ENCODE measurements at places on chromosomes 5 and 9.

DNA sequence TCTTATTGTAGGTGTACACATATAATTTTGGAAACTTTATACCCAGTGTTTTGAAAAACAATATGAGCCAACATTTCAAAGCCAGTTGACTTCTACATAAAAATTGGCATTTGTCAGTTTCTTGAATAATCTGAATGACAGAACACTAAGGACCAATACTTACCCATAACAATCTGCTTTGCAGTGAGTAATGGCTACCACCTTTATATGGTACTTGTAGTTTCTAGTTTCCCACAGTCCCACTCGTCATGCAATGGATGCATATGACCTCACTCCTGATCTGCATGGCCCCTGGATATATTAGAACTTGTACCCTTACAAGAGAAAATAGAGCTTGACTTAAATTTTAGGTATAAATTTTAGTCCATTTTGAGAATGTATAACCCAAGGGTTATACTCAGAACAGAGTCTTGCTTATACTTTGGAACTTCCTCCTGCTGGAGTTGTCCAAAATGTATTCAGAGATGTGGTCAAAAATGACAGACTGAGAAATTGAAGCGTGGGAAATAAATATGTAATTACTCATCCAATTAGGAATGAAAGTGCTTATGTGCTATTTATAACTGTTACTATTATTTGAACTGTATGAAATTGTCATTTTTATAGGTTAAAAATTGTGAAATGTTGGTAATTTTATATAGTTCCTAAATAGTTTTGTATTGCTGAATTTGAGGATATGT is 19.5 kb downstream of the XRCC4 start:
- no peak for DNase-seq

DNA sequence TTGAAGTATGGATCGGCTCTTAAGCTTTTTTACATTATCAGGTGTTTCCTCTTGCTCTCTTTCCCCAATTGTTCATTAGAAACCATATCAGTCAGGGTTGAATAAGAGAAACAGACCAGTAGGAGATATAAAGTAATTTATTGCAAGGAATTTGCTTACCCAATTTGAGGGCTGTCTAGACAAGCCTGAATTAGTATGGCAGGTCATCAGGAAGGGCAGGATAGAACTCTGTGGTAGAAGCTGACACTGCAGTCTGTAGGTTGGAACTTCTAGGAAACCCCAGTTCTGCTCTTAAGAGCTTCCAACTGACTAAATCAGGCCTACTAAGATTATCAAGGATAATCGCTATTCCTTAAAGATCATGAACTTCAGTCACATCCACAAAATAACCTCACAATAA is 24.3 kb downstream of the ISOC1 start:
- DNase-seq = no peak

GRCh38 chr9:12878351-12878978 is 103.6 kb downstream of the LURAP1L start:
- no peak for DNase-seq

DNA sequence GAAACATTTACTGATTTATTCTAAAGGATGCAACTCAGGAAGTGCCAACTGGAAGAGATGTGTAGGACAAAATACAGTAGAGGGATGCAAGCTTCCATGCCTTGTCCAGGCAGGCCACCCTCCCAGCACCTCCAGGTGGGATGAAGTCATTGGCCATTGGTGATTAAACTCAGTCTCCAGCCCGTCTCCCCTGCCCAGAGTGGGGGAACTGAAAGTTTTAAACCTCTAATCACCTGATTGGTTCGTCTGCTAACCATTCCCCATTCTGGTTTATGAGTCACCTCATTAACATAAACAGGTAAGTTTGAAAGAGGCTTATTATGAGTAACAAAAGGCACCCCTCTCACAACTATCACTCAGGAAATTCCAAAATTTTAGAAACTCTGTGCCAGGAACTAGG is 8.1 kb downstream of the TNFAIP8 start:
- DNase-seq = no peak

DNA sequence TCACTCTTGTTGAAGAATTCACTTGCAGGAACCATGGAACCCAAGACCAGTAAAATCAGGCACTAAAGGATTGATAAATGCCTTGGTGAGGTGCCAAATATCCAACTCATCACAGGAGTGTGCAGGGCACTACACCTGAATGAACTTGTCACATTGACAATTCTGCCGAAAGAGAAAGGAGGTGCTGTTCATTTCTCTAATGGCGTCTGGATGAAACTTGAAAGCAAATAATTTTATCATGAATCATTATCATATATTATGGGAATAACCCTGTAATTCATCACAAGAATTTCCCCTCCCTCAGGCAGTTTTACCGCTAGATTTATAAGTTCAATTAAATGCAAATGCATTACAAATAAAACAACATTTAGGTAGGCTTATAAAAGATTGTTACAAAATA is 360.0 kb downstream of the GLIS3 start:
- no peak for DNase-seq

DNA sequence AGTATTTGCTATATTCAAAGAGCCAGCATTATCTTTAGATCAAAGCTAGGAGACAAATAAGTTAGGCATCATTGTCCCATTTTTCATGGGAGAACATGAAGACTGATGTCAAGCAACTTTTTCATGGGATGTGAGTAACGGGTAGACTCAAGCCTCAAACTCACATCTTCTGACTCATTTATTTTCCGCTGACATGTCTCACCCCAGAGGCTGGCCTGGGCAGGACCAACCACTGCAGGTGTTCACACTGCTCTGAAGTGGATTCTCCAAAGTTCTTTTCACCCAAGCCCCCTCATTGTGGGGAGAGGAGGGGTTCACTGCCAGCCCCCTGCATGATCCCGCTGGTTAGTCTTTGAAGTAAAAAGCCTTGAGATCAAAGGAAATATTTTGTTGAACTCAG is 34.9 kb upstream of the BASP1 start:
- no peak for DNase-seq

GRCh38 chr9:136379891-136380290 is 6.4 kb upstream of the CARD9 start:
- no peak for DNase-seq

DNA sequence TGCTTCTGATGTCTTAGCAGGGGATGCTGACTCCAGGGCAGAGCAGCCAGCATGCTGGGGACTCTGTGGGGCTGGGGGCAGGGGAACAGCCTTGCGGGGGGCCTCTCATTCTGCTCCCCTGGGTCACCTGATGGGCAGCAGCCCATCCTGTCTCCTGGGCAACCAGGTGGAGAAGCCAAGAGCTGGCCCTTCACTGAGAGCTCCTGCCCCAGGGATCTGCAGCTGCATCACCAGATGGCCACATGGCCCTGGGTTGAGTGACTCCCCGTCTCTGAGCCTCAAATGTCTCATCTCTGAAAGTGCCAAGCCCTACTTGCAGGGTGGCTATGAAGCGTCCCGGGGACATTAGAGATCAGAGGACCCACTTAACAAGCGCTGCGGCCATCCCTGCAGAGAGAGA is 49.1 kb downstream of the LRSAM1 start:
- no peak for DNase-seq

DNA sequence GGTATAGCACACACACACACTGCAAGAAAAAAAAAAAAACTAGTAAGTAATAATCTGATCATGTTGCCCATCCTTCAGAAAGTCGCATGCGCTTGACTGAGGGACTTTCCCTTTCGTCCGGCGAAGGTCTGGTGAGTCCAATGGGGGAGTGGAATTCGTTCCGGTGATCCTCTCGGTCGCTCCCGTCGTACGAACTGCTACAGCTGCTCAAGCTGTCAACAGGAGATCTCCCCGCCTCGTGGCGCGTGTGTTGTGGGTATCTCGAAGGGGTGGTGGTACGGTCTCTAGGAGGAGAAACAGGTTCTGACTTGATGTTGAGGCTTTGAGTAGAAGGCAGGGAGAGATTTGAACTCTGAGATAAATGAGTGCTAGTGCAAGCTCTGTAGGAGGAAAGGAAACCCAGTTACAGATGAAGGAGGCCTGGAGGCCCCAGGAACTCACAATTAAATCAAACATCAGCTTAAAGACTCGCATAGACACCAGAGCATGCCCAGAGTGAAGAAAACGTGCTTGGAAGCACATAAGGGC is 160.4 kb downstream of the MEF2C start:
- DNase-seq = no peak

GRCh38 chr9:126128494-126129142 is 198.0 kb upstream of the MVB12B start:
- DNase-seq = no peak

DNA sequence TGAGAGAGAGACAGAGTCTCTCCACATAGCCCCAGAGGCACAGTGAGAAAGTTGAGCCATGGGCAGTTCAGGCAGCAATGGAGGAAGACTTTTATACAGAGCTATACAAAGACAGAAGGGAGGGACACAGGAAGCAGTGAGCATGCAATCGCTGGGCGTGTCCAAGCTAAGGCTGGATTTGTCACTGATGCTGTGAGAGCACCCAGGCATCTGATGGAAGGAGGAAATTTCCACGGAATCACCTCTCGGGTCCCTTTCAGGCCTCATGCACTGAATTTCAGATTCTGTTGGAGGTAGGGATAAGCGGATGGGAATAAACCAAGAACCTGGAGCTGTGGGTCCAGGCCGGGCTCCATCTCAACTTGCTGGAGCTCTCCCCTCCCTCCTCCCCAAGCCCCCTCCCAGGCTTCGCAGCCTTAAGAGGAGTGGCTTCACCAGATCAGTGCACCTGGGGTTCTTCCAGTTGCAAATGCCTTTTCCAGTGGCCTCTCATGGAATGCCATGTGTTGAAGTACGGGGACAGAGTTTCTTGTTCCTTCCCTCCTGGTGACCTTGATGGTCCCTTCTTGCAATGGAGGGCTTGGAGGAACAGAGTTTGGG is 114.8 kb upstream of the ALDH1B1 start:
- DNase-seq = no peak

DNA sequence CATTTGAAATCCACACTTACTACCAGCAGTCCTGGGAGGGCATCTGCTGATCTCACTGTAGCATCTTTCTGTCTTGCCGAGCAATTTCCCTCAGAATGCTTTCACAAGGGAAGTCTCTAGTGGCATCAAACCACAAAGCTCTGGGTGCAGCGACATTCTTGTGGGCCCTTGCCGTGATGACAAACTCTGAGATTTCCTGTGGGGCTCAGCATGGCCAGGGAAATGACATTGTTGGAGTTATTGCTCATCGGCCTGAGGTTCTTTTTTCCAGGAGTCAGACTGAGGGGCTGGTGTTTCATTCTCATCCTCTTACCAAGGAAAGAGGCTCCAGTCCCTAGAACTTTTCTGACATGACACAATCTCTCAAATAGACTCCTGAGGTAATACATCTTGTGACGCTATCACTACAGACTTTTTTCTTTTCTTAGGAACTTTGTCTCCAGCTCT is 51.4 kb downstream of the PFDN1 start:
- no peak for DNase-seq

DNA sequence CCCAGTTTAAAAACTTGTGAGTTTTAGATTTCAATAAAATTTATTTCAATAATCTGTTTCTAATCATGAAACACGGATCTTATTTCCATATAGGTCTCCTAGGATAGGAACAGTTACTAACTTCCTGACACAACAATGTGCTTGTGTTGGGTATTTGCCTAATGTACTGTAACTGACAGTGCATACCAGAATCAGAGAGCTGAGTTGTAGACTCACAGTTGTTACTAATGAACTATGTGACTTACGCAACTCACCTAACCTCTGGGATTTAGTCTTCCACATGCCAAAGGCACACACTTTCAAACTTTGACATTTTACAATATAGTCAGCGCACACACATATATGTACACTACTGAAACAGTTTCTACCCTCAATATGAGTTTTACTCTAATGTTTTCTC is 77.7 kb downstream of the HOMER1 start:
- DNase-seq = no peak

GRCh38 chr5:33049842-33050241 is 338.7 kb downstream of the NPR3 start:
- no peak for DNase-seq

DNA sequence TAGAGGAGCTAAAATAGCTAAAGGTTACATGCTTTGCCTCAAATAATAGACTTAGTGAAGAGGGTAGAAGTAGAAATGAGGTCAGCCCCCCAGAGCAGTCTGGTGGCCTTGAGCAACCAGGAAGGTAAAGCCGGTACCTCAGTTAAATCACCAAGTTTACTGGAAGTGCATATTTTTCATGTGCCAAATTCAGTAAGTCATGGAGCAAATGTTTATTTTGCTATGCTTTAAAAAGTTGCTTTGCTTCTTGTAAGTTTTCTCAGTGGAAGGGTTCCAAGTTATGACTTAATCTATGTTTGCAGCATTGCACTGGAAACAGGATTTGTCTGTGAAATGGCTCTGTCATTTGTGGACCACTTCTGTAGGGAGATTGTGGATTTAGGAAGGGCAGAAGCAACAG is 256.7 kb downstream of the ARRDC3 start:
- DNase-seq = no peak

DNA sequence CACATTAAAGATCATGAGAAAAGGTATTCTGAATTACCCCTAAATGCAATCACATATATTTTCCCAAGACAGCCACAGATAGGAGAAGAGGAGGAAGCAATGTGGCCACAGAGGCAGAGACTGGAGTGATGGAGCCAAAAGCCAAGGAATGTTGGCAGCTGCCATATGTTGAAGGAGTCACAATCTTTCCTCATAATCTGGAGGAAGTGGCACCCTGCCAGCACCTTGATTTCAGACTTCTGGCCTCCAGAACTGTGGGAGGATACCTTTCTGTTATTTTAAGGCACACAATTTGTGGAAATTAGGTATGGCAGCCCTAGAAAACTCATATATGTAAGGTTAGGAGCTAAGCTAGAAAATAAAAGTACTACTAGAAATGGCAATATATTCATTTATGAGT is 139.9 kb upstream of the GAS1 start:
- DNase-seq = no peak

- no peak for DNase-seq
Measured at GRCh38 chr5:72214168-72214567, 105.9 kb downstream of the MRPS27 start.

- no peak for DNase-seq
Measured at GRCh38 chr9:6096821-6097220, 81.4 kb upstream of the RANBP6 start.

GRCh38 chr5:127086589-127086988 is 13.3 kb upstream of the C5orf63 start:
- DNase-seq = no peak

GRCh38 chr5:127702926-127703561 is at the start of gene CCDC192:
TSS of gene CCDC192 (plus strand) at chr5:127703391. CDS start at chr5:127703446, 55 bp downstream.
- no peak for DNase-seq

DNA sequence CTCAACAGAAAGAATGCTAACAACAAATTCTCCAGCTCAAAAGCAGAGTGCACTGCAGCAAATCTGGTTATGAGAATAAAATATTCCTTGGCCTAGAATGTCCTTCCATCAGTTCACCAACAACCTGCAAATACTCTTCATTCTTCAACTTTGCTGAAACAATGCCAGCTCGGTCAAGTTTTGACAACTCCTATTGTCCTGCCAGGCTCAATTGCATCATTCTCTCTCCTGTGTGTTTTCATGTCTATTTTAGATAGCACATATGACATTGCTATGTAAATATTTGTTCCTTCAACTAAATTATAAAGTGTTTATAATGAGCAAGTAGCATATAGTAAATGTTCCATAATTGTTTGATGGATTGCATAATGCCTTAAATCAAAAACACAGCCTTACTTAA is 463.8 kb downstream of the TLE1 start:
- DNase-seq = no peak
